SJCRH30 (cell line): ENCODE measurements at places on chromosomes 1 and 21.

DNA sequence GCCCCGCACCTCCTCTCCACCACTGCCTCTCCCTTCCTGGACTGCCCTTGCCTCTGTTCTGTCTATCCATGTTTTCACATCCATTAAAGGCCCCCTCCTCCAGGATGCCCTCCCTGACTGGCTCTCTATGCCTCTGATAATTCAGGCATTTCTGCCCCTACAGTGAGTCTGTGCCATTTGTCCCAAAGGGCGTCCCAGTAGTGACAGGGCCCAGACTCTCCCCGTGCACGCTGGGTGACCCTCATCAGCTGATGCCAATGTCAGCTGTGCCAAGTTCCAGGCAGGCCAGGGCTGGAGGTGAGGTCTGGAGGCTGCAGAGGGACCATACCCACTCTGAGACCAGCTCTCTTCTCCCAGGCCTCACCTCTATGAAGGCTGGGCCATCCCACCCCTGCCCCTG lies 3.2 kb upstream of the PLEKHG5 start:
- DNase-seq: no peak

DNA sequence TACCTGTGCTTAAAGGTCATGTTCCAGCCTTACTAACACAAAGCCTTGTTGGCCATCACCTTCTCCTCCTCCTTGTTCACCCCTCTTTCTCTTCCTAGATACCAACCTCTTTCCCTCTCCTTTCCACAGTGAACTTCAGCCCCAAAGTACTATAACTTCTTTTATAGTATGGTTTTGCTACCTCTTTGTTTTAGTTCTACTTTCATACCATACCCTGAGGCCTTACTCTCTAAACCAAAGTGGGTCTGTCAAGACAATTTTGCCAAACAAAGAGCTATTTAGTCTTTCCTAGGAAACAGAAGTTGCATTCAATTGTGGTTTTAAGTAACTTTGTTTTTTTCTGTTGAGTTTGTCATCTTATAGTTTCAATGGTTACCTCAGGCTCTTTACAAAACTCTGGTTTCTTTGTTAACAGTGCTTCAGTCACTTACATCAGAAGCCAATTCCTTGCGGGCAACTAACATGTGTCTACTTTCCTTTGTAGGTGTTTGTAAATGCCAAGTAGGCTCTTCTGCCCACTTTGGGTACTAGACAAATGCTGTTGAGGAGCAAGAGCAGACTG lies 623.9 kb upstream of the PKN2 start:
- DNase-seq: no peak

DNA sequence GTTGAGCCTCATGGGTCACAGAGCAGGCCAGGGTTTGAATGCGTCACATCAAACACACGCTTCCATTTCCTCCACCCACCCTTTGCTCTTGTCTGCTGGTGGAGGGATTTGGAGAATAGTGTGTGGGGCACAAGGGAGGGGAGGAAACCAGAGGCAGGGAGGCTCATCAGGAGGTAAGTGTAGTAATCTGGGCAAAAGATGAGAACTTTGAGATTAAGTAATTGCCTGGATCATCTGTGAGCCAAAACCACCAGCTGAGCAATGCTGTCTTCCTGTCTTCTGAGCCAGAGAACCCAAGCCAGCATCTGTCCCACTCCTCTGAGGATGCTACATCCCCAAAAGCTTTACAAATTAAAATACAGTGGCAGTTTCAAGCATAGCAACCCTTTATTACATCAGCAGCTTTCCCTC lies 45.2 kb downstream of the C8B start:
- no peak for DNase-seq

- no peak for DNase-seq
Observed at GRCh38 chr1:86149591-86149990, 7.0 kb downstream of the COL24A1 start.

- no peak for DNase-seq
Observed at GRCh38 chr1:157032303-157032702, 13.2 kb downstream of the ARHGEF11 start.

GRCh38 chr1:3864884-3865283 lies 7.6 kb downstream of the DFFB start:
- DNase-seq: no peak

- no peak for DNase-seq
Observed at GRCh38 chr1:54463259-54464030, 57.3 kb upstream of the SSBP3 start.

- no peak for DNase-seq
Observed at GRCh38 chr1:44103270-44104131, 15.1 kb upstream of the KLF17 start.

DNA sequence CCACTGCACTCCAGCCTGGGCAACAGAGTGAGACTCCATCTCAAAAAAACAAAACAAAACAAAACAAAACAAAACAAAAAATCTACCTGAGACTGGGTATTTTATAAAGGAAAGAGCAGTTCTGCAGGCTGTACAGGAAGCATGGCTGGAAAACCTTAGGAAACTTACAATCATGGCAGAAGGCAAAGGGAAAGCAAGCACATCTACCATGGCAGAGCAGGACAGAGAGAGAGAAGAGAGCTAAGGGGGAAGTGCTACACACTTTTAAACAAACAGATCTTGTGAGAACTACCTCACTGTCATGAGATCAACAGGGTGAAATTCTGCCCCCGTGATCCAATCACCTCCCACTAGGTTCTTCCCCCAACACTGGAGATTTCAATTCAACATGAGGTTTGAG lies 198.3 kb upstream of the SAMSN1 start:
- no peak for DNase-seq

DNA sequence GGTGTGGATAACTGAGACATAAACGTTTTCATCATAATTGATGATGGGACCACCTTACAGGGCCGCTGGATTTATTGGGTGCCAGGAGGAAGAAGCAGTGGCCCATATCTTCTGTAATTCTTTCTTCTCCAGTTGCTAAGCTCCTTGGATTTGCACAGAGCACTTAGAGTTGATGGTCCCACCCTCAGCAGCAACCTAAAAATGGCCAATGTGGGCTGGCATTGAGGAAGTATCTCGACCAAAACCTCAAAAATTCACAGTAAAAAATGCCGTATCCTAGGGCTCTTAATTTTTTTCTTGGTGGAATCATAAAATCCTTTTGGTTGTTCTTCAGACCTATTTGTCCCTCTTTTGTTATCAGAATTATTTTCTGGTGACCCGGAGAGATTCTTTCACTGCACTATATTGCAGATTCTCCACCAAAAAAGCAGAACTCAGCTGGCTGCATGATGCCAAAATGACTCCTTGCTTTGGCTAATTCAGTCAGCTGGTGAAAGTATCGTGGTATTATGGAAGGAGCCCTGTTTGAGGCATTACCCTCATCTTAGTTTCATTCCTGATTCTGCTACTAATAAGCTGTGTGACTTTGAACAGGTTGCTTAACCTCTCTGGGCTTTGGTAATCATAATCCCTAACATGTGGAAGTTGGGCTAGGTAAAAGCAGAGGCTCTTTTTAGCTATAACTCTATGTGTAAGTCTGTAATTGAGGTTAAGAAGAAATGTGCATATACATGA lies 27.6 kb downstream of the KIRREL1 start:
- no peak for DNase-seq

GRCh38 chr21:16767201-16767600 lies 745.6 kb upstream of the CXADR start:
- DNase-seq: no peak

- no peak for DNase-seq
Observed at GRCh38 chr1:110049801-110050601, 15.6 kb downstream of the STRIP1 start.

DNA sequence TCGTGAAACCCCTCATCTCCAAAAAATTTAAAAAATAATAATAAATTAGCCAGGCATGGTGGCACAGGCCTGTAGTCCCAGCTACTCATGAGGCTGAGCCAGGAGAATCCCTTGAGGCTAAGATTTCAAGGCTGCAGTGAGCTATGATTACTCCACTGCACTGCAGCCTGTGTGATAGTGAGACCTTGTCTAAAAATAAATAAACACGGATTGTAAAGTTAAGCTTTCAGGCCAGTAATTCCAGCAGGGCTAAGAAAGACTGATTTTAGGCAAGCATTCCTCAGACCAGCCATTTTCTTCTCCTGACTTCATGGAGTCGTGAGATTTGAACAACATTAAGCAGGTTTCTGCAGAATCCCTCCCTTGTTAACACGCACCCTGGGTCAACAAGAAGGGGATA lies 77.2 kb upstream of the EFHD2 start:
- DNase-seq: no peak

GRCh38 chr1:57058652-57059501 lies 93.1 kb upstream of the C8B start:
- DNase-seq: no peak

DNA sequence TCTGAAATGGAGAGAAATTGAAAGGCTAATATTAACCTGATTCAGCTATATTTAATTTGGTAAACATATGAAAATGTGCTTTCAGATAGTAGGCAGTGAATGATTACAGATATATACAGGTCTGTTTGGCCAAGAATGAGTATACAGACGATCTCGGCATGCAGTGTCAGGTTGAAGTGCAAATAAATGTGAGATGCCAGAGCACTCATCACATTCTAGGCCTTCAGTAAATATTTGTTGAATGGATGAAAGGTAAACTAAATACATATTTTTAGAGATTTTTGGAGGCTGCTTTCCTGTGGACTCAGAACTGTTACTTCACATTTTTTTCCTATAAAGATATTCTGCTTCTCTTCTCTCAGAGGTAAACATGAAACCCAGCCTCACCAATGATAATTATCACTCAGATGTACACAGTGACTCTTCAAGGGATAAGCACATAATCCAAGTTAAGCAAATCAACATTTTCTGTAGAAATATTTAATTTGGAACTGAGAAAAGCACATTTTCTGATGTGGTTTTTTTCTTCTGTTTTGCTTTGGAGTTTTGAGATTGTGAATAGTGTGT lies 702.9 kb downstream of the BRINP3 start:
- DNase-seq: no peak

GRCh38 chr1:232467073-232467760 lies 162.7 kb downstream of the SIPA1L2 start:
- no peak for DNase-seq

DNA sequence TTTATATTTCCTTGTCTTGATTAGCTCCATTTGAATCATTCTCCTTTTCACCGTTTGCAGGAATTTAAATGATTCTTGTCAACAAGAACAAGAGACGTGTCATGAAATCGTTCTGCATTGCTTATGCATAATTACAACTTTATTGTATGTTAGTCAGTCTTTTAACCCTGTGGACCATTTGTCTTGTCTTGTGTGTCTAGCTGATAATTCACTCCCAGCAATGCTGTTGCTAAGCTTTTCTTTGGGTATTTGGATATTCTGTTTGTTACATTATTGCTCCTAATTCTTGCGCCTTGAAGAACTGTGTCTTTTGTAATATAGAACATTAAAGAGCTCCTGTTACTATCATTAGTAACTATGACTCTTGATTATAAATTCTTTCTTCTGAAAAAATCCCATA lies 311.9 kb downstream of the RYR2 start:
- DNase-seq: no peak

DNA sequence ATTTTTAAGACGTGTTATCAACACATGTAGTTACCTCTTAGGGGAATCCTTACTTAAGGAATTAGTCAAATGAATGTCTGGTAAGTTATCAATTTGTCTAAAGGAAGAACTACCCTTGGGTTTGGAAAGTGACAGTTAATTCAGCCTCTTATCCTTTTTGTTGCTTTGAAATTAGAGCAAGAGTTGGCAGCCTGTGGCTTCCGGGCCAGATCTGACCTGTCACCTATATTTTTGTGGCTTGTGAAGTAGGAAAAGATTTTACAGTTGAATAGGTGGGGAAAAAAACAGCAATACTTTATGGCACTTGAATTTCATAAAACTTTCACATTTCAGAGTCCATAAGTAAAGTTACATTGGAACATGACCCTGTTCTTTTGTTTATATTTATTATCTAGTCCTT lies 5.5 kb downstream of the MRPS6 start:
- DNase-seq: no peak

- peak; percentile 52 for DNase-seq
Observed at GRCh38 chr1:119767486-119767885, 1.2 kb downstream of the HMGCS2 start.

- DNase-seq: no peak
Observed at GRCh38 chr1:182588500-182589396, at the start of gene RNASEL. Gene RNASEL, minus strand, starts transcription at chr1:182589256. Its CDS starts 2,450 bp downstream, at chr1:182586806.

DNA sequence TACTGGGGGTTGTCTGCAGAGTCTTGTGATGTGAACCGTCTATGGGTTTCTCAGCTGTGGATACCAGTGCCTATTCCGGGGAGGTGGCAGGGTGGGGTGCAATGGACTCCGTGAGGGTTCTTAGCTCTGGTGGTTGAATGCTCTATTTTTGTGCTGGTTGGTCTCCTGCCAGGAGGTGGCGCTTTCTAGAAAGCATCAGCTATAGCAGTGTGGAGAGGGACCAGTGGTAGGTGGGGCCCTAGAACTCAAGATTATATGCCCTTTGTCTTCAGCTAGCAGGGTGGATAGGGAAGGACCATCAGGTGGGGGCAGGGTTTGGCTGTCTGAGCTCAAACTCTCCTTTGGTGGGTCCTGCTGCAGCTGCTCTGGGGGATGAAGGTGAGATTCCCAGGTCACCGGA lies 127.3 kb upstream of the PLD5 start:
- peak; percentile 16 for DNase-seq

DNA sequence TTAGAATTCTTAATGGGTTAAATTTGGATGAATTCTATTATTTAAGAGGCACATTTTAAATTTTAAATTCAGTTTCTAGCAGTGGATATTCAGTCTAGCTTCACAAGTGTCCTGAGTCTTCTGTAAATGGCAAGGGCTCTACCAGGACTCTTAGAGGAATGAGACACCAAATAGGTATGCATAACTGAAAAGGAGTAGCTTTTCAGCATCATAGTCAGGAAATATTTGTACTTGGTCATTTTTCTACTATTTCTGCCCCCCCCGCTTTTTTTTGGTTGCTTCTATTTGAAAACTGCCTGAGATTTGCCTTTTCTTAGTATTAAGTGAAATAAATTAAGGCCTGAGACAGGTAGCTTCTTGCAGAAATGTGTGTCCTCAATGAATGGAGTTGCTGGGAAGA lies 80.2 kb downstream of the MAST2 start:
- no peak for DNase-seq

- no peak for DNase-seq
Observed at GRCh38 chr1:51272916-51273315, 36.8 kb downstream of the RNF11 start.

DNA sequence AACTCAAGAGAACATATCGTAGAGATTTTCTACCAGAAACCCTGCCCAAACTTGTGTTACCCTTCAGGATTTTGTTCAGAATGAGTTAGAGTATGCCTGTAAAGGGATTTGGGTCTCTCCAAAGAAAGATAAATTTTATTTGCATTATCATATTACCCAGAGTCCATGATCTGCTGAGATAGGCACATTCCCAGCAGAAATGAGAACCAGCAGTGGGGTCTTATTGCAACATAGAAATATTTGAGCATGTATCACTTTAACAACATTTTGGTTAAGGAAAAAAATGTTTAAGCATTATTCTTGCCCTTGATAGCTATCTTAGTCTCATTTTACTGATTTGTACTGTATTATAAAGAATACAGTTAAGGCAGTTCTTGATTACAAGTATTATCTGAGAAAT lies 10.6 kb downstream of the VCAM1 start:
- DNase-seq: no peak

GRCh38 chr21:41874611-41875010 lies 4.5 kb downstream of the PRDM15 start:
- no peak for DNase-seq
